ENCODE measurements at places on chromosomes 5 and 9.

DNA sequence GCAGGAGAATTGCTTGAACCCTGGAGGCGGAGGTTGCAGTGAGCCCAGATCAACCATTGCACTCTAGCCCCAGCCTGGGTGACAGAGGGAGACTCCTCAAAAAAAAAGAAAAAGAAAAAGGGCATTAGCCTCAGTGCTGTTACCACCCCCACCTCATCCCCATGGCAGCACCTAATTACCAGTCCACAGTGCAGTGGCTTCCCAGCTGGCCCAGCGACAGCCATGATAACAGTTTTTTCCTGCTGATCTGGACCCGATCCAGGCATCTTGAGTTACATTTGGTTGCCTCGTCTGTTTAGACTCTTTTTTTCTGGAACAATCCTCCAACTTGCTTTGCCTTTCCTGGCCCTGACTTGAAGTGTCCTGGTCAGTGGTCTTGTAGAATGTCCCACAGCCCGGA is 24.4 kb downstream of the NCS1 start:
- DNase-seq, result peak; percentile 88

GRCh38 chr5:9626955-9627354 is 3.2 kb downstream of the TAS2R1 start:
- no peak for DNase-seq

DNA sequence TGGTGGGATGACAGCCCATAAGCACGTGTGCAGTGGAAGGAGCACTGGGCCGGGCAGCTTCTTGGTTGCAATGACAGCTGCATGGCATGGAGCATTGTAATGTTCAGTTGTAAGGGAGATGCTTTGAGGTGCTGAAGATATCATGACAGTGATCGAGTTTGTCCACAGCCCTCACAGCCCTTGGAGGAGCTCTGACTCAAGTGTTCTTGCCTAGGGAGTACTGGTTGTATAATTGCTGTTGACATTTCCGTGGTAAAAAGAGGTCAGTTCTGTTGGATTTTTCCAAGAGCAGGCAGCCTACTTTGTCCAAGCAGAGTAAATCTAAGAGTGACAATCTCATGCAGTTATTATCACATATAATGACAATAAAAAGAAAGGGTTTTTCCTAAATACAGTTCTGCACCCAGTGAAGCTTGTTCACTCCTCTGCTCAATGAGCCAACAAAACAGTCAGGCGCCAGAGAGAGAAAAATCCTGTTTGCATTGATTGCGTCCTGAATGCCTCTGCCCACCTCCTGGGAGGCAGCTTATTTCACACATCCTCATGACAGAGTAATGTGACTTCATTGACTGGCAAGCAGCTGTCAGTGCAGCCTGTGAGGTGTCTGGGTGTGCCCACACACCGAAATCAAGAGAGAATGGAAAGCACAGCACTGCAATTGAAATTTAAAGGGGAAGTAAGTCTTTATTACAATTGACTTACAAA is 248.0 kb downstream of the NTRK2 start:
- DNase-seq, result peak; percentile 52

DNA sequence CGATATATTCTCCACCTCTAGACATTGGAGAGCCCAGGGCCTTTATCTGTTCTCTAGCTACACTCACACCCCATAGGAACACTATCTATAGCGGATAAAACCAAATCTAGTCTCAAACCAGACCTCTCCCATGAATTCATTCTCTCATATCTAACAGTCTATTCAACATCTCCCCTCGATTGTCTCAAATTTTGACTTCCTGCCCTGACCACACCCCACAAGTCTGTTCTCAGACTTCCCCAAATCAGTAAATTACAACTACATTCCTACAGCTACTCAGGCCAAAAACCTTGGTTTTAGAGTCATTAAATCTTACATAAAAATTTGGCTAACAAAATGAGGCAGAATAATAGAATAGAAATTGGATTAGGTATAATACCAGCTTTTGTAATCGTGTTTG is 12.5 kb upstream of the SLC1A3 start:
- DNase-seq, result no peak

Measured in NCI-H1092 (cell line).